OCI-M1 (cell line): ENCODE measurements at places on chromosomes 2 and 18.

GRCh38 chr2:120622886-120623753 lies 112.5 kb upstream of the GLI2 start:
- DNase-seq: no peak

GRCh38 chr2:42602876-42603219 lies 34.4 kb downstream of the MTA3 start:
- DNase-seq: no peak

GRCh38 chr2:177595126-177595845 lies 202.7 kb downstream of the AGPS start:
- no peak for DNase-seq

DNA sequence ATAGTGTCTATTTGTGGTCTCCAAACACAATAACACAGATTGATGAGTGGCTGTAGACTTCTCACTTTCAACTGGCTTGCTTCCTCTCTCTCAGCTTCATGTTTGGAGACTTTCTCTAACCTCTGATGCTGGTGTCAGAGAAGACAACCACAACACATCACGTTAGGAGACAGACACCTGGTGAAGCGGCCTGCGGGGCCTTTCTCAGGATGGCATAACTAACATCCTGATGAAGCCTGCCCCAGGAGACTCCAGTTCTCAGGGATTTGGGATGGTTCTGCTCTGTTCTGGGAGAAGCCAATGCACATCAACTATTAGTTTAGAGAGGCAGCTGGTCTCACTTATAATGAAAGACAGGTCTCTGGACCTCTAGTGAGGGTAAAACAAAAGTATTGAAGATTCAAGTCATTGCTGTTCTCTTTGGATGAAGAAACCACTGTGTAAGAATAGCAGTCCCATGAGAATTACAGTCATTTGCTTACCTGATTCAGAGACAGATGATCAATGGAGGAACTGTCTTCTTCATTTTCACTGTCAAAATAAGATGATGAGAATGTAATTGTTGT lies 2.0 kb downstream of the IL1A start:
- no peak for DNase-seq

DNA sequence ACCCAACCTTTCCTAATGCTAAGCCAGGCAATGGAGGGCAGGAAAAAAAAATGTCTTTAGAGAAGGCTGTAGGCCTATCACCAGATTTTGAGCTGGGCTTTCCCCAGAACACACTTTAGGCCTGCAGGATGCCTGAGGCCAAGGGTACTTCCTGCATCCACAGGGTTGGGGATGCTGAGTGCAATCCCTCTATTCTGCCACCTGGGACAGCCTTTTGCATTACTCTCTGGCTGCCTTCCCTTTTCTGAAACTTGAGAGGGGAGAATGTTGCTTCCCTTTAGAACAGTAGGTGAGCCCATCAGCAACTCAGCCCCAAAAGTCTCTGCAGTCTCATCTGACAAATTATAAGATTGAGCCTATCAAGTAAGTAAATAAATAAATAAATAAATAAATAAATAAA lies 195.2 kb downstream of the SLC8A1 start:
- peak; percentile 66 for DNase-seq

GRCh38 chr18:67919316-67919715 lies 402.8 kb upstream of the DSEL start:
- DNase-seq: no peak

DNA sequence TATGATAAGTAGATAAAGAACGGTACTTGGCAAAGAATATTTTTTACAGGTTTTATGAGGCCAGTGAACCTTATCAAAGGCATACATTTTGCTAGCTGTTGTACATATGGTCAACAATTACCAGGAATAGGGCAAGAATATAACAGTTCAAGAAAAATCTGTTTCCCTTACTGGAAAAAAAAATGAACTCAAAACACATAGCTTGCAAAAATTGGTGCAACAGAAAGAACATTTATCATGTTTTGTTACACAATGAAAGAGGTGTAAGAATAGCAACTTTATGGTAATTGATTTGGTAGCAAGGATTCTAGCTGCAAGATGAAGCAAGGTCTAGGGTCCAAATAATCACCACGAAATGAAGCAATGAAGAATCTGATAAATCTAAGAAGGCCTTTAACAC lies 41.6 kb downstream of the TTC21B start:
- no peak for DNase-seq

DNA sequence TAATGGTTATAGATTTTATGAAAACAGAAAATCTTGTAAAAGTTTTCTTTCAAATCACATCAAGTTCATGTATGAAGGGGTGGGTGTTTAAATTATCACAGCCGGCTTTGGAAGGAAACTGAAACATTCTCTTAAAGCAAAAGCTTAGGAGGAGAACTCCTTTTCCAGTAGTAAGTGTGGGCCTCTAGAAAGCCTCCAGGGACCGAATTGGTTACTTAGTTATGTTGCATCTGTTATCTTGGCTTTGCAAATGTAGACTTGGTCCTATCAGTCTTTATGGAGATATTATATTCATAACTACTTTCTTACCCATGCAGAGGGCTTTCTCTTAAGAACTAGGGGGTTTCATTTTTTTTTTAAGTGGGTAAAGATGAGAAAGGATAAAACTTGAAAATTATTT lies 7.4 kb downstream of the NAB1 start:
- DNase-seq: no peak

DNA sequence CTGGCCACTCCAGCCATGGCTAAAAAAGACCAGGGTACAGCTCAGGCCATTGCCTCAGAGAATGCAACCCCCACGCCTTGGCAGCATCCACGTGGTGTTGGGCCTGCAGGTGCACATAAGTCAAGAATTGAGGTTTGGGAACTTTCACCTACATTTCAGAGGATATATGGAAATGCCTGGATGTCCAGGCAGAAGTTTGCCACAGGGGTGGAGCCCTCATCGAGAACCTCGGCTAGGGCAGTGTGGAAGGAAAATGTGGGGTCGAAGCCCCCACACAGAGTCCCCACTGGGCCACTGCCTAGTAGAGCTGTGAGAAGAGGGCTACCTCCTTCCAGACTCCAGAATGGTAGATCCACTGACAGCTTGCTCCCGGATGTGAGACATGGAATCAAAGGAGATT lies 477.3 kb downstream of the LPIN1 start:
- DNase-seq: no peak

DNA sequence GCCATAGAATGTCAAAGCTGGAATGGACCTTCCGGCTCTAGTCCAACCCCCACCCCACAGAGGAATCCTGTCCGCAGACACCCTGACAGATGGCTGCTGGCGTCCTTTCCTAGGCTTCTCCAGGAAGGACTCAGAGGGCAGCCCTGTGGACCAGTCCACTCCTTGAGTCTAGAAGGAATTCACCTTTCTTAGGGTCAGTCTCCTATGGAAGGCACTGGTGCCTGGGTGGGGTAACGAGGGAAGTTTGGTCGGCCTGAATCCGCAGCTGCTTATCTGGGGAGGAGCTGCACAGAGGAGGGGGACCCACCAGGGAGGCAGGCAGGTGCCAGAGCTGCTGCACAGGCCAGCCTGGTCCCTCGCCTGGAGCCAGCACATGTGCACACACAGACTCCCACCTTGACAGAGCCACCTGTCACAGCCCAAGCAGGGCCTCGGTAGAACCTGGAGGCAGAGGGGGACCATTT lies 2.5 kb downstream of the DNMT3A start:
- no peak for DNase-seq

GRCh38 chr2:160689441-160689840 lies 195.8 kb upstream of the RBMS1 start:
- DNase-seq: no peak

DNA sequence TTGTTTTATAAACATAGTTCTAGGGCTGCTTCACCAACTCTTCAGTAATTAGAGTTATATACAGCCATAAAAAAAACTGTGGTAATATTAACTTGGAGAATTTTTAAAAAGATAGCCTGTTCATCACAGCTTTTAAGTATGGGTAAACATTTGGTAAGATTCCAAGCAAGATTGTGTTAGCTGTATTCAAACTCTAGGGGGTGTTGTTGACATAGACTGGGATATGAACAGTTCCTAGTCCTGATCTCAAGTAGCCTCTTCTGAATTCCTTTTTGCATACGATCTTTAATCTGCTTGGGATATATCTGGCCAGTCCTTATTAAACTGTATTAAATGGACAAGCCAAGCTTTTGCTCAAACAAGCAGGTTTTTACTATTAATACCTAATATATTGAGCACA lies 13.4 kb downstream of the NOP58 start:
- peak; percentile 60 for DNase-seq

DNA sequence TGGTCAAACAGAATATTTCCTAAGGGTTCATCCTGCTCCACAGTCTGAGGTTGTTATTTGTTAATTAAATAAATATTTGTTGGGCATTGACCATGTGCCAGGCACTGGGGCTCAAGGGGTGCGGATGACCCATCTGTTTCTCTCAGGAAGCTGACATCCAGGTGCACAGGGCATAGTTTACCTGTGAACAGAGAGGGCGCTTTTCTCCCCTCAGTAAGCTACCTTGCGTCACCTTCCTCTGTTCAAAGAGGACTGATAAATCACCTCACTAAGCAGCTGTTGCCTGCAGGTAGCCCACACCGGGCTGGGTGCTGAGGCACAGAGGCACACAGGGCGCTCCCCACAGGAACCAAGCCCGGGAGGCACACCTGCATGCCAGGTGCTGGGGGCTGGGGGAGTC lies 41.6 kb downstream of the SH3RF3 start:
- DNase-seq: no peak

DNA sequence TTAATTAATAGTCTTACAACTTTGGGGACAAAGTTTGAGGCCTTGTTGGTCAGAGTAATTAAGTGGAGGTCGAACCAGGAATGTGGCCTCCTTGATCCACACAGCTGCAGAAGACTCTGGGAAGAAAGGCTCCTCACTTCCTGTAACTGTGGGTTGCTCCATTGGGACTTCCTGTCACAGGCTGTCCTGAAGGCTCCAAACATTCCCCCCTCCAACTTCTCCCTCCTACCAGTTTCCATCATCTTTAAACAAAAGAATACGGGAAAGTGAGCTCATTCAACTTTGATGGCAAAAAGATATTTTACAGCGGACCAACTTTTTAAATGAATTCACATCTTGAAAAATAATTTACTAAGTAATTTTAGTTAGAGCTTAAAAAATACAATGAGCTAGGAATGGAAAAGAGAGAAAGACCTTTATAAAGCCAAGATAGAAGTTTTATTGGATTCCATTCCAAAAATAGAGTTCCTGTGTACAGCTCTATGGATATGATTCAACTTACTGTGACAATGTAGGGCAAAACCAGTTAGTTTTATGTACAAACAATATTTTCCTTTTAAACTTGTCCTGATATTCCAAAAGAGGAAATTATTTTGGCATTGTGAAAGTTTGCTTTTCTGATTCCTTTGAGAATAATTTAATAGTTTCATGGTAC lies 212.0 kb upstream of the NABP1 start:
- no peak for DNase-seq

DNA sequence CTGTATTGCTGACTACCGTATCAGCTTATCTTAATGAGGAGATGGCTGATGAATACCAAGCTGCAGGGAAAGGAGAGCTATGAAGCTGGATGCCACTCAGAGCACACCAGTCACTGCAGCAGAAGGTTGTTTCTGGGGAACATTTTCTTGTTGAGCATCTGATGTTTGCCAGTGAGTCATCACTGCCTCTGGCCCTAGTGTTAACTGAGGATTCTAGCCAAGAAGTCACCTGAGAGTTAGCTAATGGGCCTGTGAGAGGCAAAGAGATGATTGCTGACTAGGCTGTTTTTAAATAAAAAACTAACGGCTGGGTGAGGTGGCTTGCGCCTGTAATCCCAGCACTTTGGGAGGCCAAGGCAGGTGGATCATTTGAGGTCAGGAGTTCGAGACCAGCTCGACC lies 37.9 kb downstream of the CCDC150 start:
- DNase-seq: no peak

DNA sequence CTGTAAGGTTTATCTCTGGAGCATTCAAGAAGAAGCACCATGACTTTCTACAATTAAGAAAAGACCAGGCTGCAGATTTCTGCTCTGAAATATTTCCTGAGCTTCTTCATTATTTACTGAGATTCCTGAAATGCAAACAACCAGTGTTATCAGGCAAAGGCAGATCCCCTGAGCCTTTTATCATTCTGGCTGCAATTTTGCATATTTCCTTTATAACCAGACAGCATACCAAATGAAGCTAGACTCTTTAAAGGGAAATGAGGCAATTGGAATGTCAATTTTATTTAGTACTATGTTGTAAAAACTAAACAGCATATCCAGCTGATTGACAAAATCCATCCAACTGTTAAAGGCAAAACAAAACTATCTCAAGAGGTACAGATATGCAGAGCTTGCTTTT lies 372.5 kb downstream of the RIT2 start:
- DNase-seq: peak; percentile 8

GRCh38 chr18:59159986-59160385 lies 20.3 kb downstream of the SEC11C start:
- DNase-seq: no peak

- DNase-seq: no peak
These were observed 923.4 kb downstream of the SOCS6 start for GRCh38 chr18:71212222-71212621.

GRCh38 chr2:127658641-127659407 lies 12.9 kb downstream of the GPR17 start:
- DNase-seq: no peak

DNA sequence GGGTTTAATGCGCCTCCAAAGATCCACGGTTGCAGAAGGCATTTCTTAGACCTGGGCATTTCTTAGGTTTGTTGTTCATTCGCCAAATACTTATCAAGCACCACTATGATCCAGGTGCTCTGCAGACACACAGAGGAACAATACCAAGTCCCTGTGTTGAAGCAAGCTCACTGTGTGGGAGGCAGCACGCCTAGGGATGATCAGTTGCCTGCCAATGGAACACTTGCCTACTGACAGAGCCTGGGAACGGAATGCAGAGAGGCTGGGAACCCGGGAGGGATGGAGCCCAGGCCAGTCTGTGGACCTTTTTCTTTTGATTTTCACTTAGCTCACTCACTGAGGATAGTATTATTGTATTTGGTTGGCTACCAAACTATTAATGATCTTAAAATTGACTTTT lies 1.9 kb upstream of the GRP start:
- no peak for DNase-seq

DNA sequence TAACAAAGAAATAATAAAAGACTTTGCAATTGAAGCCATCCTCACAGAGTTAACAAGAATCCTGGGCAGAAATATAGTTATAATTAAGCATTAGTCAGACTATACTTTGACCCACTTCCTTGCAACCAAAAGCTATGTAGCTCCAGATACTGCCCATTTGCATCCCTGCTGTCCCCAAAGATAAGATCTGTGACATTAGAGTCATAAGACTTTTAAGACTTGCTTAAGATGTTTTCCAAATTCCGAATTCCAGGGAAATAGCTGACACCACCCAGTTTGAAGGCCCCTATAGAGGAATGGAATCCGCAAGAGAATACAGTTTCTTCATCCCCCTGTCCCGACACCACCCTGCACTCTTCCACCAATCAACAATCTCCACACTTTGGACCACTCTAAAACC lies 69.5 kb upstream of the TLK1 start:
- DNase-seq: no peak

- DNase-seq: no peak
These were observed 11.7 kb downstream of the SFT2D3 start for GRCh38 chr2:127712999-127713398.

DNA sequence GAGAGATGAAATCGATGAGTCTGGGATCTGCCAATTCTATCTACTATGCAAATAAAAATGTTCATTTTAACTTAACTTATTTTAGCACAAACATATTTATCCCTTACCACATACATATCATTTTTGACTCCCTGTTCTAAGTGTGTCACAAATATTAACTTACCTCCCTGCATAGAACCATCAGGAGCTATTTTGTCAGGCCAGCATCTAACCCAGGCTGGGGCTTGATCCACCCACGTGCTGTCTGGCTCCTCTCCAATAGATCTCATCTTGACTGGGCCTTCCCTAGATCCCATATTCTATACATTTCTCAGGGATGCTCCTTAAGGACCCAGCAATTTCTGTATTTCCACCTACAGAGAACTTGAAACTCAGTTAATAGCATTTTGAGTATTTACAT lies 20.9 kb downstream of the NTSR2 start:
- no peak for DNase-seq
